ENCODE measurements at places on chromosomes 11 and 22.

- no peak for DNase-seq
Observed at GRCh38 chr22:36901411-36902142, 11.9 kb upstream of the CSF2RB start.

DNA sequence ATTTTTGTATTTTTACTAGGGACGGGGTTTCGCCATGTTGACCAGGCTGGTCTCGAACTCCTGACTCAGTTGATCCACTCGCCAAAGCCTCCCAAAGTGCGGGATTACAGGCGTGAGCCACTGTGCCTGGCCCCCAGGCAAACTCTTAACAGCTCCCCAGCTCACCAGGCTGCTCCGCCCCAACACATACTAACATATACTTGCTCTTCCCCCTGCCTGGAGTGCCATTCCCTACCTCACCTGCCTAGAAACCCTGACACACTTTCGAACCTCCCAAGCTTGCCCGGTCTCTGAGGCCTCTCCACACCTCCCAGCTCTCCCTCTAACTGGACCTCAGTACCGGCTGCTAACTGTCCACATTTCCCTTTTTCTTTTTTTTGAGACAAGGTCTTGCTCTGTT is 8.5 kb downstream of the MAP4K2 start:
- DNase-seq = no peak

DNA sequence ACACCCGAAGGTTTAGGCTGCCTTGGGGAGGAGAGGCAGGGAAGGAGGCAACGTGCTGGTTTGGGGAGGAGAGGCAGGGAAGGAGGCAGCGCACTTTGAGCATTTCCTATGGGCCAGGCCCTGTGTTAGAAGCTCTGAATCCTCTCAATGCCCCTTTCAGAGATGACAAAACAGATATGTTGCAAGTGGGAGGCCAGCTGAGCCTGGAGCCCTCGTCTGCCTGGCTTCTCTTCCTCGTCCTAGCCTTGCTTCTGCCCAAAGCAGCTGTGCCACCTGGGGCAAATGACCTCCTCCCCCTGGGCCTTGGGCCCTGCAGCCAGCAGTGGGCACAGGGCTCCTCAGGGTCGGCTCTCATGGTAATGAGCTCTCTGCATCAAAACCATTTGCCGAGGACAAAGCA is 15.3 kb upstream of the LRRC32 start:
- no peak for DNase-seq

DNA sequence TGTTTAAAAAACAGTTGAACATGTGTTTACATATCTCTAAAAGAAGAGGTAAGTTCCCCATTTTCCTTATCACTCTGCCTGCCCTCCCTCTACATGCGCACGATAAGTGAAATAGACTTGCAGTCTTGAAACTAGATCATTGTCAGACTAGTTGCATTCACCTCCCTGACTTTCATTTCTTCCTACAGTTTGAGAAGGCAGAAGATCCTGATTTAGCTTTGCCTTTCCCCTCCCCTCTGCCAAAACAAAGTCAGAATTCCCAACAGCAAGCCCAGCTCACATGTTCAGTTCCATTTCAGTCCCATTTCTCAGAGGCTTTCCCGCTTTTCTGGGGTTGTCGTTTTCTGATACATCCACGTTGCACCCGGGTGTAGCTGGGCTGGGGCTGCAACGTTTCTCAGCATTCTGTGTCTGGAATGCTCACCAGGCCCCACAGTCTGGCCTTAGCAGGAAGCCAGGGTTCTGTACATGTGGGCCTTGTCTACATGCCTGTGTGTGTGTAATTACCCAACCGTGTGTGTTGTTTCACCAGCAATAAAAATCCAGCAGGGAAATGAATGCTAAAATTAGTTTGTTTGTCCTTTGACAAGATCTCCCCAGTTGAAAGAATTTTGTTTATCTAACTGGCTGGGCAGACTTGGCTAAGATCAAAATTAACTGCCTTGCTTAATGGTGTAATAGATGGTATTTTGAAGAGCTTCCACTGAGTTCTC is 179.2 kb downstream of the DBX1 start:
- no peak for DNase-seq

GRCh38 chr11:122741613-122742300 is 86.2 kb downstream of the UBASH3B start:
- no peak for DNase-seq

DNA sequence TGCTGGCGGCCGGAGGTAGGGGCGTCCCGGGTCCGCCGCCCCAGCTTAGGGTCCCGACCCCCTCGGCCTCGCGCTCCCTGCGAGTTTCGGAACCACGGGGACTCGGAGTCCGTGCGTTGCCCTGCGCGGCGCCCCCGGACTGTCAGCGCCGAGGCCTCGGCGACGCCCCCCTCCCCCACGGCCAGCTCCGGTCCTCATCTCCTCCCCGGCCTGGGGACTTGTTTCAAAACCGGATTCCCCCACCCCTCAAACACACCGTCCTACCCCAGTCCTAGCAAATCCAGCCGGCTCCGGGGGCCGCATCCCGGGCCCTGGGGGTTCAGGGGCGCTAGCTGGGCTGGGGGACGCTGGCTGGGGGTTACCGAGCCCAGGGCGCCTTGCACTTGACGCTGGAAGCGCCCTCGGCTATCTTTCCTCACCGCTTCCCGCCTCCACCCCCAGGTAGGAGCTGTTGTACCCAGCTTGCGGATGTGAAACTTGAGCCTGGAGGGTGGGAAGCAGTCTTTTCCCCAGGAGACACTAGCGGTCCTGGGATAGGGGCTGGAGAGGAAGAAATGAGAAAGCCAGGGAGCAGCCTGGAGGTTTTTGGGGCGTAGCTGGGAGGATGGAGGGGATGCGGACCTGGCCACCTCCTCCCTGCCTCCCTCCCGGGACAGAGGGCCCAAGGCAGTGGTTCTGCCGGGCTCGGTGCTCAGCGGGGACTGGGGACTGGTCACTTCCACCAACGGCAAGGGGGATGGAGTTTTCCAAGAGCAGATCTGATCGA is 550 bp downstream of the FBLN1 start:
- DNase-seq = no peak

DNA sequence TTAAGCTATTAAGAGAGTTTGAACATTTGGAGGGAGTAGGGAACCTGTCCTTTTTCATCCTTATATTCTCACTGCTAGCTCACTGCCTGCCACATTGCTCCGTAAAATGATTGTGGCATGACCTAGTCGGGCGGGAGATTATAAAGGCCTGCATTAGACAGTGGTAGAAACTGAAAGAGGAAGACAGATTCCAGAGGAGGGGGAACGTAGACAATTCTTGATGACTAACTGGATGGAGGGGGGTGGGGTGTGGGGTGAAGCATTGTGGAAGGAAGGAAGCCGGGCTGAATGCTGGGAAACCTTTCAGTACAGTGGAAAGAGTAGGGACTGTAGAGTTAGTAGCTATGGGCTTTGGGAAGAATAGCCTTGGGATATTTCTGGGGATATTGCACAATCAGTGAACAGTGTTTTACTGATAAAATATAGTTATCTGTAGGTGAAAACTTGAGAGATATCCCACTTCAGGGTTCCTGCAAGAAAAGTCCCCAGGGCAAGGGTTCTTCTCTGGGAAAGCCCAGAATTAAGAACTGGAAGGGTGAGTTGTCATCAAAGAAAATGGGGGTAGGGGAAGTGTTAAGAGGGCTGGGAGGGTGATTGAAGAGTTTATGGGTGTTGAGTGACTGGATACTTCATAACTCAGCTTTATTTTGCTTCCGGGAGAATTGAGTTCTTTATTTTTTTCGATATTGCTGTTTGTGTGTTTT is 2.1 kb downstream of the MED15 start:
- no peak for DNase-seq

GRCh38 chr22:37260901-37261336 is 16.9 kb upstream of the RAC2 start:
- no peak for DNase-seq

- no peak for DNase-seq
Observed at GRCh38 chr11:32224580-32224979, 133.7 kb downstream of the RCN1 start.

DNA sequence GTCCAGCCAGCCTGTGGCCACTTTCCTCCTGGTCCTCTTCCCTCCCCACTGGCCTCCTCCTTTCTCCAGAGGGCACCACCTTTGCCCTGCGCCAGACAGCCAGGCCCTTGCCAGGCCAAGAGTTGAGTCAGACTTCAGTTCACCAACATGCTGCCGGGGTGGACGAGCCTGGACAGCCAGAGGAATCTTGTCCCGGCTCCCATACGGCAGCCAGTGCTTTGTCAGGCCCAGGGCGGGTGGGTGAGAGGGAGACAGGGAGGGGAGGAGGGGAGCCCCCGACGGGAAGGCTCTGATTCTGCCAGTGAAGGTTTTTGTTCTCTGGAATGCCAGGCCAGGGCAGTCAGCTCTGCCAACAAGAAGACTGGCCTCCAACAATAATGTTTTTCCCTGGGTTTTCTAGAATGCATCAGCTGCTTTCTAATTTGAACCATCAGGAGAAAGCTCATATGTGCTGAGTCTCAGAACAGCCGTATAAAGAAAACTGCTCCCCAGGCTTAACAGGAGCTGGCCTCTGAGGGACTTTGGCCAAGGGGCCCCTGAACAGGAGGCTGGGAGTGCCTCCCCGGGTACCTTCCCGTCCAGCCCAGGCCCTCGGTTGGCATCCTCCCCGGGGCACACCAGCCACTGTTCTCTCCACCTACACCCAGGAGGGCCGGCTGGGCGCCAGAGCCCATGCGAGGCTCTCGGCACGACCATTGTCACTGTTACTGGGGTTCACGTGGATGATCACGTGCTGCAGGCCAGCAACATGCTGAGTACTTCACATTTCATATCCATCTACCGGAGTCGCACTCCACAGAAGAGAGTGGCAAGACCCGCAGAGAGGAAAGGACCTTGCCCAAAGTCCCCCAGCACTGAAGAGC is 28.6 kb downstream of the LIF start:
- DNase-seq = no peak

DNA sequence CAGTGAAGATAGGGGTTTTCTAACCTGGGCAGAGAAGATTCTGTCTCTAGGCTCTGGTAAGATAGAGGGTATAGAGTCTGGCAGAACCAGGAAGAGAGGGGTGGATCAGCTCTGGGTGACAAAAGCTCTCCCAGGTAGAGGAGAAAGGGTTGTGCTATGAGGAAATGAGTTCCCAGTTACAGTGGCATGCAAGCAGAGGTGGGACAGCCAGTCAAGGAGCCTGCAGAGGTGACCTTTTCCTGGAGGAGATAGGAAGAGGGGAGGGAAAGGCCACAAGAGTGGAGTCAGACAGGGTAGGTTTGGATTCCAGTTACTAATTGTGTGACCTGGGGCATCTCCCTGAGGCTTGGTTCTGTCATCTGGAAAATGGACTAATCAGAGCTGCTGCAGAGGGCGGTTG is 3.4 kb upstream of the CAPN5 start:
- DNase-seq = no peak

DNA sequence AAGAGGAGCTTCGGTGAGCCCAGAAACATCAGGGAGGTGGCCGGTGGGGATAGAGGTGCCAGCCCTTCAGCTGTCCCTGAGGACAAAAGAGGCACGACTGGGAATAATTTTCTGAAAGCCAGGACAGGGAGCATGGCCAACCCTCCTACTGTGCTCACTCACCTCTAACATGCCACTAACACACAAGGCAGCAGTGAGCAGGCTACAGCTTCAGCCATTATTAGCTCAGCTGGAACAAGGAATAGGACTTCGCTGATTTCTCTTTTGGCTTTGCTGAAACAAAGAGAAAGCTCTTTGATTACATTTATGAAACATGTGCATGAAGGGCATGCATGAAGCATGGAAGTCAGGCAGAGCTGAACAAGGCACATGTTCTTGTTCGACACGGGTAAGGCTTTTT is 12.1 kb upstream of the OR10A5 start:
- DNase-seq = no peak

DNA sequence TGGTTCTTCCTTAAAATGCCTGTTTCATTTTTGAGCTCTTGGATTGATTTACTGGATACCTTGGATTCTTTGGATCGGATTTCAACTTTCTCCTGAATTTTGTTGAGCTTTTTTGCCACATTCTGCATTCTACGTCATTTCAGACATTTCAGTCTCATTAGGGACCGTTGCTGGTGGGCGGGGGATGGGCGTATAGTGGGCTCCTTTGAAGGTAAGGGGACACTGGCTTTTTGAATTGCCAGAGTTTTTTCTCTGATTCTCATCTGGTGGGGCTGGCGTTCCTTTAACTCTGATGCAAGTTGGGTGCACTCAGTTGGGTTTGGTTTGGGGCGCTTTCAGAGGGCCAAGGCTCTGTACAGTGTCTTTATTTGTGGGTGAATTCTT is 216.5 kb downstream of the DYNC2H1 start:
- no peak for DNase-seq

GRCh38 chr22:31828739-31829138 is 74.9 kb downstream of the DEPDC5 start:
- no peak for DNase-seq

GRCh38 chr22:45760682-45761081 is 89.0 kb downstream of the ATXN10 start:
- no peak for DNase-seq

DNA sequence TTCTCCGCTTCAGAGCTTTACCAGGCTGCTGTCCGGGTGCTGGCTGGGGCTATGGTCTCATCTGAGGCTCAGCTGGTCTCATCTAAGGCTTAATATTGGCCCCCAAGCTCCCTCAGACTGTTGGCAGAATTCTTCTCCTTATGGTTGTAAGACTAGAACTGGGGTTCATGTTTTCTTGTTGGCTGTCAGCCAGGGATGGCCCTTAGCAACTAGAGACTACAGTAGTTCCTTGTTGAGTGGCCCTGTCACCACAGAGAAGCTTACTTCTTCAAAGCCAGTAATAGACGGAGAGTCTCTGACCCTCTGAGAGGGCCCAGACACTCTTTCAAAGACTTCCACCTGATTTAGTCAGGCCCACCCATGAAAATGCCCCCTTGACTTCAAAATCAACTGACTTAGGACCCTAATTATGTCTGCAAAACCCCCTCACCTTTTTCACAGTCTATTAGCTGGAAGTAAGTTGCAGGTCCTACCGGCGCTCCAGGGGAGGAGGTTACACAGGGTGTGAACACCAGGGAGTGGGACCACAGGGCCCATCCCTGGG is 24.2 kb upstream of the TREH start:
- no peak for DNase-seq

DNA sequence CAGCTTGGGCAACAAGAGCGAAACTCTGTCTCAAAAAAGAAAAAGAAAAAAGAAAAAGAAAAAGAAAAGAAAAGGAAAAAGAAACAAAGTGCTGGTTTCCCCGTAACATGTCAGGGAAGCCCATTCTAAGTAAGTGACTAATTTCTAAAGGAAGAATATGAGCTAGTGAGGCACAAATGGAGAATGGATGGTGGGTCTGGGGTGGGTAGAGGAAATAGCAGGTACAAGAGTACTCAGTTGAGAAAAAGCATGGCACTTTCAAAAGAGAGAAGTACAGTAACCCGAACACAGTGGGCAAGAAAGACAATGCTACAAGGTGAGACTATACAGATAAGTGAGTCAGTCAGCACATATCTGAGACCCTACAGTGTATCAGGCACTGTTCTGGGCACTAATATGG is 4.5 kb downstream of the MAJIN start:
- no peak for DNase-seq

DNA sequence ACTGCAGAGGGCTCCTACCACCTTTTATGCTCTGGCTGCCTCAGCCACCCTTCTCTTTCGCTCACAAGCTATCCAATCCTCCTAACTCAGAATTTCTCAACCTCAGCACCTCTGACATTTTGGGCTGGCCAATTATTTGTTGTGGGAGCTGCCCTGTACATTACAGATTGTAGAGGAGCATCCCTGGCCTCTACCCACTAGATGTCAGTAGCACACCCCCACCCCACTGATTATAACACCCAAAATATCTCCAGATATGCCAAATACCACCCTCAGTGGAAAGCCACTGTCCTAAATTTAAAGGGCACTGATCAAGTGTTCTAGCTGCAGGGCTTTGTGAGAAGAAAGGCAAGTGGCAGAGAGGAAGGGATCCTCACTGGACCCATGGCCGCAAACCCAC is 443.1 kb downstream of the SOX6 start:
- no peak for DNase-seq

GRCh38 chr11:132718711-132719671 is 813.3 kb downstream of the OPCML start:
- DNase-seq = no peak

GRCh38 chr11:78878631-78879030 is 304.0 kb upstream of the NARS2 start:
- no peak for DNase-seq
